Osteoblast (primary cell): ENCODE measurements at places on chromosomes 13 and 19. TPM values are rescaled to one million over a fixed set of nuclear protein-coding genes. Genes with fewer than 3 reads are reported as not detected.

DNA sequence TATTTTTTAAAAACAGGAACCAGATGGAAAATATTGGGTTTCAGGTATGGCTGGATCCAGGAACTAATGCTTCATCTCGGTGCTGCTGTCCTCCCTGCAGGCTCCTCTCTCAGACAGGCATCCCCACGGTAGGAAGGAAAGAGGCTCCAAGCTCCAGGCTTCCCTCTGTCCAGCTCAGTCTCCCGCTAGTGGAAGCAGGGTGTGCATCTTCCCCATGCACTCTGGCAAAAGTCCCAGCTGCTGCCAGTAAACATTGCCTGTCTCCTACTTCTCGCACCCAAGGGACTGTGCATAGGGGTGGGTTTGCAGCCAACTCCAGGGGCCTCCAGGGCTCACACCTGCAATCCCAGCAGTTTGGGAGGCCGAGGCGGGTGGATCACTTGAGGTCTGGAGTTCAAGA lies 29.2 kb downstream of the IL12RB1 start:
- peak; percentile 66 for DNase-seq

- peak; percentile 82 for DNase-seq
These were observed 5.3 kb downstream of the RASIP1 start for GRCh38 chr19:48735031-48735615.

GRCh38 chr13:36548129-36548528 lies 115.8 kb downstream of the CCNA1 start:
- DNase-seq: no peak

- peak; percentile 96 for DNase-seq
These were observed 2.8 kb upstream of the LENG1 start for GRCh38 chr19:54162241-54162805.

DNA sequence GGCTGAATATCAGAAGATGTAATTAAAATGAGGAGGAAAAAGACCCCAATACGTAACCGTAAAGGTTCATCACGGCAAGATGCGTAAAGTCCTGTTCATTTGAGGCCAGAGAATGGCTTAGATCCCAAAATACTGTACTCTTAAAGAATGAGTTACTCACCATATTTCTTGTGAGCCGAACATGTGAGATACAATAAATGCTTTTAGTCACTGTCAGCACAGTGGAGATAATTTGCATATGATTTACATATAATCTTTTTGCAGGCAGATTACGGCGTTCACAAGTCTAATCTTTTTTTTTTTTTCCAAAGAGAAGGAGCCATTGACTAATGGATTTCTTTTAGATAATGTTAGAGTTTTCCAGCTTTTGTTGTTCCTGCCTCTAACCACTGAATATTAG lies 28.4 kb downstream of the AMER2 start:
- DNase-seq: no peak

DNA sequence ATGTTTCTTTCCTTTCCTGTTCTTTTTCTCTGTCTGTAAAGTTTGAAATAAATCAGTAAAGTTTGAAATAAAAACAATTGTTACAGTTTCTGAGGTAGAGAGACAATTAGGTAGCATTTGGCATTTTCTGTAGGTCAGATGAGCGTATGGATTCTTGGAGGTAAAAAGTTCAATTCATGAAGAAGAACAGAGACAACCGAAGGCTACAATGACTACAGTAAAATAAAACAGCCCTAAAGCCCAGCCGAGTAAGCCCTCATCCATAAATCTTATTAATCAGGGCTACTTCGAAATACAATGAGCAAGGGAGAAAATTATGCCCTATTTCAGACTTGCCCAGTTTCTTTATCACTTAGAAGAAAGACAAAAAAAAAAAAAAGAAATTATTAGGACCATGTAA lies 941.9 kb upstream of the SLC10A2 start:
- no peak for DNase-seq

DNA sequence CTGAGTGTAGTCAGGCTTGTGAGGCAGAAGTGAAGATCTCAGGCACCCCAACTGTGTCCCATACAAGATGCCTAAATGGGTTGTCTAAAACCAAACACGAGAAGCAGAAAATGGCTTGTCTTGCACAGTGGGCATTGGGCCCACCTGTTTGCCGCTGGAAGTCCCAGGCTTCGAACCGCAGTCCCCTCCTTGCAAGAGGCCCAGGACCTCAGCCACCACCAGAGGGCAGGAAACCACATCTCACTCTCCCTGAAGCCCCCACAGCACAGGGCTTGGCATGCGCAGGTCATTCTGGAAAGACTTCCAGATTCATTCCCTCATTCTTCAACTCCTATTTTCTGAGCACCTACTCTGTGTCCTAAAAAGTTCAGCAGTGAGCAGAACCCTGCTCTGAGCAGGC lies 973.7 kb downstream of the UQCRFS1 start:
- no peak for DNase-seq

DNA sequence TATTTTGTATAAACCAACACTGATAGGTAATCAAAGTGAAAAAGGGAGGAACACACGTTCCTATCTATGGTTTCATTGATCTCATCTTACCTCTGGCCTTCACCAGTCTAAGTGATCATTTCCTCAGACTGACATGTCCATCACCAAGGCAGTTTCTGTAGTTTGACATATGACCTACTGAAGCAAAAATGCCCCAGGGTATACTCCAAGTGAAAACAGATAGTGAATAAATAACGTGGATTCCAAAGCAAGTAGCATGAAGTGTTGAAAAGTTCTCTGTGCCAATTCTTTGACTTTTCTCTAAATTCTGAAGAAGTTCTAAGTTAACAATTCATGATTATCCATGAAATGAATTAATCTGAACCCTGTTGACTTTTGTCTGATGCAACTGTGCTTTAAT lies 334.2 kb upstream of the SGCG start:
- no peak for DNase-seq

DNA sequence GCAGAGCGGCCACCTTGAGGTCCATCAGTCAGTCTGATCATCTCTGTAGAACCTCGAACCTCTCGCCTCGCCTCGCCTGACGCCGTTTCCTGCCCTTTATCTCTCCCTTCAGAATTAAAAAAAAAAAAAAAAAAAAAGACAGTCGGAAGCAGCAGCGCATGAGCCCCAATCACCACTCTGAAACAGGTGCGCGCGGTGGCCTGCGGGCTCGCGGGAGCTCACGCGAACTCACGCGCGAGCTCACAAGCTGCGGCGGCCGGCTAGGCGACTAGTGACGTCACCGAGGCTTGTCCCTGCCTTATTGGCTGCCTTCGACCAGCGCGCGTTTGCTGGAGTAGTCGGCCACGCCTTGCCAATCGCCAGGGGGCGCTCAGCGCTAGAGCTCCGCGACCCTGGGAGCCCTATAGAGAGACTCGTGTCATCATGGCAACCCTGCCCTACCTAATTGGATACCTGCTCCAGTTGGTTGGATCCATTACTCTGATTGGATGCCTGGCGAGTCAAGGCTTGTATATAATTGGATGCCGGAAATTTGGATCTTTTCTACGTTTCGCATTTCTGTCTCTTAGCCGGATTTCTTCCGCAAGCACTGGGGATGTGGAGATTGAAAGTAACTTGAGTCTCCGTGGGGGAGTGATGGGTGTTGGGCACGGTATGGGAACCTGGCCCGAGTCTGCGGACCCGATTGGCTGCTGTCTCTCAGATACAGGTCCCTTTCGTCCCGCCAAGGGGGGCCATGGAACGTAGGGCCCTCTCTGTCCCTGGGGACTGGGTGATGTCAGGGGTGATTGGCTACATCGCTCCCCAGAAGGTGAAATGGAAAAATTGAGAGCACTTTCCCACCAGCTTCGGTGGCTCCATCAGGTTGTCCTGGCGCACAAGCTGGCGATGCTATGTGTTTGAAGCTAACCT lies 31.6 kb downstream of the SYT3 start:
- DNase-seq: peak; percentile 98

GRCh38 chr19:45564131-45564780 lies 20.3 kb downstream of the OPA3 start:
- DNase-seq: no peak

GRCh38 chr13:112510987-112511685 lies 76.8 kb downstream of the TUBGCP3 start:
- no peak for DNase-seq

- DNase-seq: peak; percentile 73
These were observed 198.4 kb downstream of the DLEU7 start for GRCh38 chr13:50645092-50645491.

GRCh38 chr19:33395561-33396550 lies 22.3 kb downstream of the CEBPG start:
- peak; percentile 100 for DNase-seq

DNA sequence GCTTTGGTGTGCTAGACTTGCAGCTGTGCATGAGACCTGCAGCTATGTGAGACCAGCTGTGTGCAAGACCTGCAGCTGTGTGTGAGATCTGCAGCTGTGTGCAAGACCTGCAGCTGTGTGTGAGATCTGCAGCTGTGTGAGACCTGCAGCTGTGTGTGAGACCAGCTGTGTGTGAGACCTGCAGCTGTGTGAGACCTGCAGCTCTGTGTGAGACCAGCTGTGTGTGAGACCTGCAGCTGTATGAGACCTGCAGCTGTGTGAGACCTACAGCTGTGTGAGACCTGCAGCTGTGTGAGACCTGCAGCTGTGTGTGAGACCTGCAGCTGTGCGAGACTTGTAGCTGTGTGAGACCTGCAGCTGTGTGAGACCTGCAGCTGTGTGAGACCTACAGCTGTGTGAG lies 6.7 kb upstream of the DCUN1D2 start:
- DNase-seq: no peak

GRCh38 chr13:31824705-31825517 lies 85.6 kb downstream of the RXFP2 start:
- DNase-seq: no peak

DNA sequence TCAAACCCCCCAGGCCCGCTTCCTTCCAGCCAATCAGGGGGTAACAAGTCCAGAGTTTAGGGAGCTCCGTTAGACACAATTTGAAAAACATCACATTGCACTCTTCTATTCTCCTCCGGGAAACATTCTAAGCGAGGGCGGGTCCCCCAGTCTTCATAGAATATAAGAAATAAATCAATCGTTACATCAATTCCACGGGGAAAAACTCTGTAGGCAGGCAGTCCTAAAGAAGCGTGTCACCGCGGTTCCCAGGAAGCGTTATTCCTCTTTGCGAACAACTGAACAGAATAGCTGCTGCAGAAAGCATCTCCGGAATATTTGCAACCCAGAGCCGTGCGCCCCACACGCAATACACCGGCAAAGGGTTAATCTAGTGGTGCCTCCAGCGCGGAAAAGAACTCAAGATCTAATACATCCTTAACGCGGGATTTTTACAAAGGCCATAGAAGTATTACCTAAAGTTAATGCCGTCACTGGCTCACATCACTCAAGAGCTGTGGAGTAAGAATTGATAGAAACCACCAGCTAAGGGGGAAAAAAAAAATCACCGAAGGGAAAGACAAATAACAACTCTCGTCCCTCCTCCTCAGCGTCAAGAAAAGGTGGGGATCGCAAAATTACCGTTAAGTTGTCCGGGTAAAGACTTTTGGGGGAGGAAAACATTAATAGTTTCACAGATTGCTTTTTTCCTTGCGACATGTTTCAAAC lies 65.1 kb downstream of the KCNRG start:
- peak; percentile 36 for DNase-seq

DNA sequence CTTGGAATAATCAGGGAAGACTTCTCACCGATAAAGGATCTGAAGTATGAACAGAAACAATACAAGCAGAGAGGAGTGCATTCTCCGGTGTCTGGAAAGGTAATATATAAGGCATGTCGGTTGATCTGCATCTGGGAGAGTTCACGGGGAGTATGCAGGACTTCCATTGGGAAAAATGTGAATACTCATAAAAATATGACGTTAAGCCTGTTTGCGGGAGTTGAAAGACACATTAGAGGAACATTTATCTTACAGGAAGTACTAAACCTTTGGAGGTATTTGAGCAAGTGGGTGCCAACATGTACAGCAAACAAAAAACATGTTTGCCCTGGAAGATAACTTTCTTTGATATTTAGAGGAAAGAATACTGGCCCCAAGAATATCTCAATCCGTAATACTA lies 286.8 kb downstream of the SLITRK6 start:
- DNase-seq: no peak

DNA sequence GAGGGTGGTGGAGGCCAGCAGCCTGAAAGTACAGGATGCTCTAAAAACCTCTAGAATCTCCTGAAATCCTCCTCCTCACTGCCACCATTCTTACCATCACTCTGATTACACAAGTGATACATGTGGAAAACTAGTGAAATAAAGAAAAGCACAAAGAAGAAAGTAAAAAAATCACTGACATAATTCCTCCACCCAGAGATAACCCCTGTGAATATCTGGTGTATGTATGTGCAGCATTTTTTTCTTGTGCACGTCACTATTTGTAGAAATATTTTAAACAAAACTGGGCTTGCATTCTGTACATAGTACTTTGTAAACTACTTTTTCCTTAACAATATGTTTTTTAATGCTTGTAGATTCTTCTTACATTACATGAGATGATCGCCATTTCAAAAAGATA lies 73.2 kb downstream of the CDADC1 start:
- no peak for DNase-seq

- DNase-seq: no peak
These were observed 559 bp upstream of the RPL21 start for GRCh38 chr13:27250833-27251165.

GRCh38 chr19:16429066-16429758 lies 42.6 kb downstream of the EPS15L1 start:
- peak; percentile 48 for DNase-seq

DNA sequence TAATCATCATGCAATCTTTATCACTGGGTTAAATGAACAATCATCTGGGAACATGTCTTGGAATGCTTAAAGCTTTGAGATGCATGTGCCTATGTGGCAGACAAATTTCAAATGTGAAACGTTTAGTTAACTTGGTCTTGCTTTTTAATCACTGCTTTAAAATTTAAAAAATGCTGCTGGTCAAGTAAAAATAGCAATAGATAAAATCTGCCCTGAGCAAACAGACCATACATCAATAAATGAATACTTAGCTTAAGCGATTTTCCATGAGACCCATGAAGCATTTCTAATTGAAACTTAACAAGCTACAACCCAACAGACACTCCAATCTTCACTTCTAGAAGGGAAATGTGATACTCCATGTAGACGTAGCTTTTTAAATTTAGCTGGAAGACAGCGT lies 1.9 kb upstream of the KL start:
- peak; percentile 58 for DNase-seq

DNA sequence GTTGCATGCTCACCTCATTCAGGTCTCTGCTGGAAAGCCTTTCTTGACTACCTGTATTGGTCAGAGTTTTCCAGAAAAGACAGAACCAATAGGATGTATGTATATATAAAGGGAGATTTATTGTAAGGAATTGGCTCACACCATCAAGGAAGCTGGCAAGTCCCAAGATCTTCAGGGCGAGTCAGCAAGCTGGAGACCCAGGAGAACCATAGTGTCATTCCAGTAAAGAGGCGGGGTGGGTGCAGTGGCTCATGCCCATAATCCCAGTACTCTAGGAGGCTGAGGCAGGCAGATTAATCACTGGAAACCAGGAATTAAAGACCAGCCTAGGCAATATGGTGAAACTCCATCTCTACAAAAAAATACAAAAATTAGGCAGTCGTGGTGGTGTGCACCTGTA lies 30.4 kb upstream of the FARP1 start:
- DNase-seq: peak; percentile 63

C5AR1 gene
- total RNA-seq: 0.29 and 0.72 TPM in 2 replicates

KIR3DL1 gene
- not detected in 2 replicates for total RNA-seq

ZNF99 gene
- under 0.01 TPM in 2 replicates for total RNA-seq

ZNF682 gene
- 2.2 and 5.9 TPM in 2 replicates for total RNA-seq

SIGLEC9 gene
- total RNA-seq: under 0.01 TPM in 1 of 2 replicates, not detected in the other

PTPRH gene
- 0.88 and 1.1 TPM in 2 replicates for total RNA-seq

BRME1 gene
- 0.59 and 0.72 TPM in 2 replicates for total RNA-seq

TYROBP gene
- 0.36 TPM in 1 of 2 replicates, not detected in the other for total RNA-seq
